Osteocyte (in vitro differentiated cells): ENCODE measurements at places on chromosomes 2 and 18. TPM values are rescaled to one million over a fixed set of nuclear protein-coding genes. Genes with fewer than 3 reads are reported as not detected.

The TFCP2L1 gene
- not detected in 2 replicates for total RNA-seq

The RMDN2 gene
- 8.4 and 8.8 TPM in 2 replicates for total RNA-seq

DNA sequence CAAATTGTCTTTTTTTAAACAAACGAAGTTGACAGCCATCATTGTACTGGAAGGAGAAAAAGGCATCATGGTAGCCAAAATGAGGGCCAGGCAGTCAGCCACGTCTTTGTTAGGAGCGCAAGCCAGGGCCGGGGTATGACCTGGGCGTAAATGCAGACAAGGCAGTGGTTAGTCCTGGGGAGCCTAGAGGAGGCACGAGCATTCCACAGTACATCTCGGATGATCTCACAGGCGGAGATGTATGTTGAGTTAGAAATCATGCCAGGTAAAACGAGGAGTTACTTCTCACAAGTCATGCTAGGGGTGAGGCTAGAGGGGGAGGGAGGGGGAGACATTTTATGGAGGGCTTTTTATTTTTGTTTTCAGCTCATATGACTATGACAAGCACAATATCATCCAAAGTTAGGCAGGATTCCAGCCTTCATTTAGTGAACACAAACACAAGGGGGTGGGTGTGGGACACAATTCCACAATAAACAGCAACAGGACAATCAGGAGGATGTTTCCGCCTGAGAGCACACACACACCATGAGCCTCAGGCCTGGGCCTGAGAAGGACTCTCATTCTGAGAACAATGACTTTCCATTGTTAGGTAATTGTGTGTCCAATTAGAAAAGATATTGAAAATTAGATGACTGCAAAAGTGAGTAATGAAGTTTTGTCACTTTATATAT lies 64.4 kb upstream of the PGAP1 start:
- no peak for DNase-seq

- no peak for DNase-seq
Measured at GRCh38 chr2:131520526-131520925, 7.2 kb upstream of the CCDC74A start.

- DNase-seq, result no peak
Measured at GRCh38 chr2:196206804-196207203, 35.4 kb upstream of the STK17B start.

The ARHGEF33 gene
- 0.48 and 0.65 TPM in 2 replicates for total RNA-seq

DNA sequence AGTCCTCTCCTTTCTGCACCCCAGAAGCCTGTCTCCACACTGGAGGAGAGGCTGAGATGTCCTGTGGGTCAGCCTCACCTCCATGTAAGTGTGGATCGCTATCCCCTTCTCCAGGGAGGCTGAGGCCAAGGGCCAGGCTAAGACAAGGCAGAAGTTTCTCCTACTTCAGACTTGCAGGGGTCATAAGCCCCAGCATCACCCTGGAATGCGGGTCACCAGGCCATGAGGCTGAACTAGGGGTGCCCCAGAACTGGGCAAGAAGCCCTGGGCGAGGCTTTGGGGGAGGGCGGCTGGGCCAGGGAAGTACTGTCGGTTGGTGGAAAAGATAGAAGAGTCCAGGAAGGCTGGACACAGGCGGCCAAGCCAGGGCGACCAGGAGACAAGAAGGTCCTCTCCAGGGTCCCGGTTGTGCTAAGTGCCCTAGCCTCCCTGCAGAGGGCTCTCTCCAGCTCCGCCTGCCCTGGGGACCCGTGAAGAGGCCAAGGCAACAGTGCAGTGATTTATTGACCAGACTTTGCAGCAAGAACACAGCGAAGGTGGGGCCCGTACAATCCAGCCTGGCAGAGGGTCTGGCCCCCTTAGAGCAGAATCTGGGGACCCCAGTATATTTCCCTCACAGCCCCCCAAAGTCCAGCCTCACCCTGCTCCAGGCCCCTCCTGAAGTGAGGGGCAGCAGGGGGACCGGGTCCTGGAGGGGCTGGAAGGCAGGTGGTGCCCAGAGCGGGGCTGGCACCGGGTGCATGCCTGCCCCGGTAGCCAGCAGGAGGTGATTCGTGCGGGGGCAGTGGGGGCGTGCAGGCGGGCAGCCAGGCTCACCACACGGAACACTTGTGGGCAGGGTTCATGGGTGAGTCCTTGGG lies 8.1 kb downstream of the ECEL1 start:
- DNase-seq, result no peak

- DNase-seq, result no peak
Measured at GRCh38 chr2:46198966-46199365, 98.2 kb upstream of the EPAS1 start.

DNA sequence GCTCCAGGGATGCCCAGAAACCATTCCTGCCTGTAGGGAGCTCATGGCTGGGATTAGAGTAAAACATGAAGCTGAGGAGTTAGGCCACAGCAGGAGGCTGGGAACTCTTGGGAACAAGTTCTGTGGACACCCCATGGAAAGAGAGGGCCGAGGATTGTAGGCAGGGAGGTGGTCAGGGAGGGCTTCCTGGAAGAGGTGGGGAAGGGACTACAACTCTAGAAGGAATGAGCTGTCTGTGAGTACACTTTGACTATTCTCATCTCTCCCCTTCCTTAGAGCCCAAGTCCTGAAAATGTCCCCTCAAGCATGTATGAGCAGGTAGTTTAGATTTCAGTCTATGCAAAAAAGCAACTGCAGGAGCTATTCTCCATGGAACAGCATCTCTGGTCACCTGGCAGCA lies 139.9 kb upstream of the GLI2 start:
- DNase-seq, result no peak

DNA sequence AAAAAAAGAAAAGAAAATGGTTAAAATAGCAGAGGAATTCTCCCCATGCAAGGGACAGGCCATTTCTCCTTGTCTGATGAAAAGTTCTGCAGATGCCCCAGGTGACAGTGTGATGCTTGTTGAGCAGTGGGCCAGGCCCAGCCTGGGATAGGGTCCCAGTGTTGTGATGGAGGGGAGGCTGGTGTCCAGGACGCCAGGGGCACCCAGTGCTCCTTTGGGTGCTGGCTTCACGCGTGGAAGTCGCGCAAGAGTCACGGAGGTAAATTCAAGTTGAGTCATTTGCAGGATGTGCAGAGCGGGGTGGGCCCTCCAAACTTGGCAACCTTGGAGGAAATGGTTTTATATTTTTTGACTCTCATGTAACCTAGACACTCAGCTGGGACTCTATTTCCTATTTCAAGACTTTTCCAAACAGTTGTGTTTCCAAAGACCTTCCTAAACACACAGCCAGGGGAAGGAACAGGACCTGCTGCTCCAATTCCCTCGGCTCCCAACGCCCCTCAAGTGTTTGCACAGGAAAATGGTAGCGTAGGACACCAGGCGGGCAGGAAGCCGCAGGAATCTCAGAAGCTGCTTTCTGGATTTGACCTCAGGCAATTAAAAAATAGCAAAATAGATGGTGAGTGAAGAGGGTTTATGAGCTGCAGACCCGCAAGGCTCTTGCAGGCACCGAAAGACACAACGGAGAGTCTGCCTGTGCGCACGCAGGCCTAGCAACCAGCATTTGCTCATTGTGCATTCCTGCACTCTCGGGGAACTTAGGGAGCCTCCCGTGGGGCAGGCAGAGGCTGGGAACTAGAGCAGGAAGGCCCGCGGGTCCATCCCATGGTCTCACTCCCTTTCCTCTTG lies 107.1 kb upstream of the ODC1 start:
- no peak for DNase-seq

GRCh38 chr18:48693625-48694262 lies 154.9 kb downstream of the CTIF start:
- DNase-seq, result no peak

DNA sequence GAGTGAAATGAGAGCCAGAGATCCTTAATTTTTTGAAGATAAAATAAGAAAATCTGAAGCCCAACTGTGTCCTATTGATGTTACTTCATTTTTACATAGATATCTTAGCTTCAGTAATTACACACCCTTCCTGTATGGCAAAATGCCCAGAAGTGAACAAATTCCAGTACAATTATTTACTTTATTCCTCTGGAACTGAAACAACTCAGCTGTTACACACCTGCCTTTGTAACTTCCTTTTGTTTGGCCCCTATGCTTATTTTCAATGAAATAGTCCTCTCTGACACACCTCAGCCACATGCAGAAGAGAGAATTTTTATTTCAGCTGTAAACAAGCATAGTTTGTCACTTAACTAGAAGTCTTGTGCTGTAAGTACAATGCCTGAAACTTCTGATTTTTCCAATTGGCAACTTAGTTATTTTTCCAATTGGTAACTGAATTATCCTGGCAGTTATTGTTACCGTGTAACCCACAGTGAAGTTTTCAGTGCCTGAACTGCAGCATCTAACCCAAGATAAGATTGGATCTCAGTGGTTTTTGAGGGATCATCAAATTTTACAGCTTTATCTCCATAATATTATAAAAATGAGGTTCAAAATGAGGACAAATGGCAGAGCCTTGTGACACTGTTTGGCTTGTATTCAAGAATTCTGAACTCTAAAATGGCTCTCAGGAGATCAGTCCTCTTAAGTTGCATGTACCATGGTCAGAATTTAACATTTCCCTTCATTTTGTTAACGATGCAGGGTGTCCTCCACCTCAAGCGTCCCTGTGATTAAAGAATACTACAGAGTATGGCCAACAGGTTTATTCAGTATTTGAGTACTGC lies 82.6 kb downstream of the PKP4 start:
- no peak for DNase-seq

DNA sequence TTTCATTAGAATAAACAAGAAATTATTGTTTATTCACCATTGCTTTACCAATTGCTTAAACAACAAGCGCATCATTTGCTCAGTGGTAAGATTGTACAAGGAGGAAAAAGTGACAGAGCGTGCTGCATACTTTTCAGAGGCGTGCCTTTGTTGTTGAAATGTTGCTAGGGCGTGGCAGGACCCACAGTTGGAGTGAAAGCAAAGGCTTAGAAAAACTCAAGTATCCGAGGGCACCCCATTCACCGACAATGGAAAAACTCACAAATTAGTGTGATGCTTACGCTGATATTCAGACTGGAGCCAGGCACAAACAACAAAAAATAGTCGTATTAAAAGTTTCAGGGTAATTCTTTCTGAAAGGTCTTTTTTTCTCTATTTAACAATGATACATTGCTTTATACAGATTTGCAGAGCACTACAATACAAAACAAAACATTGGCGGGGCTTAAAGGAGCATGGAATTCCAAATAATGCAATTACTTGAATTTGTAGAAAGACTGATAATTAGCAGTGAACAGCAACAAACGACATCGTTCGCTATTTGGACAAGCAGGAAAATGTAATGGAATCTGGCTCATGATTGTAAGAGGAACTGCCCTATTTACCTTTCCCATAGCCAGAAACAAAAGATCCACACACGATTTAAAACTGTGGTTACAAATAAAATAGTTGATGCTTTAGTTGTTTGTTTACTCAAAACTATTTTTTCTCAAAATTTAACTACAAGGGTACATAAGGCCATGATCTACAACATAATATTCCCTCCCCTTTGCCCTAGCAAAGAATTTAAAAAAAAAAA lies 37.8 kb upstream of the RTTN start:
- no peak for DNase-seq

DNA sequence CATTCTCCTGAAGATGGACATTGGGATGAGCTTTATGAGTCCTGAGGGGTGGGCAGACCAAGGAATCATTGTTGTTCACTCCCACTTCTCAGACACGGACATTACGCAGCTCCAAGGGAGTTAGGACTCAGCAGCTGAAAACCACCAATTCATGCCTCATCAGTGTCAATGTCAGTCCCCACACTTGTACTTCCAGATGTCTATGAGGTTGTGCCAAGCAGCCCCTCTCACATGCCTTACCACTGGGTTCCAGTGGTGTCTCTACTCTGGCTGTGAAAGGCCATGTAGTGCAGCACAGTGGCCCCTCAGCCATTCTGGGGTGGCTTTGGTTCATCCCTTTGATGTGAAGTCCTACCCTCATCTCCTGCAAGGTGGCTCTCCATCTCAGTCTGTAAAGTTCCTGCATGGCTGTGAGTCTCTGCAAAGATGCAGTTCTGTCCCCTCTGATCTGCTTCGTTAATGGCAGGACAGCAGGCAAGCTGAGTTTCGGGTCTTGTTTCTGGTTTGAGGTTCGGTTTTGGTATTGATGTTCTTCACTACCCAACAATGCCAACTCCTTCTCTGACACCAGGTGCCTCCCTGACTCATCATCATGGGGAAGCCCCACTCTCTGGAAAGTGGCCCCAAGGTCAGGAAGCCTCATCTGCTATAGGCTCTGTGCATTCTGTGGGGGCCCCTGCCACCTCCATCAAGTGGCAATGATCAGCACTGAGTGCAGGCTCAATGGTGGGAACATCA lies 14.0 kb upstream of the COL6A3 start:
- no peak for DNase-seq

DNA sequence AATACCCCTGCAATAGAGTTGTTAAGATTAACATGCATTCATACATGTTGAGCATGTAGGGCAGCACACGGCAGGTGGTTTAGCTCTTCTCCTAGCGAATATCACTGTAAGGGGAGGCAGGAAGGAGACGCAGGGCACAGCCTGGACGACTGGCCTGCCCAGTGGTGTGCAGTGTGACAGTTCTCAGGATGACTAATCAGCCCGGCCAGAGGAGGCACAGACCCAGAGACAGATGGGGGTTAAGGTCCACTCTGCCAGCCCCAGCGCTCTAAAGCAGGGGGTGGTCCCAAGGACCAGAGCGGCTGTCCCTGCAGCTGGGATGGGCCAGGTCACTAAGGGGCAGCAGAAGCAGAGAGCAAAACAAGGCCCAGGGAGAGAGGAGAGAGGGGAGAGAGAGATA lies 63.7 kb downstream of the RNF152 start:
- DNase-seq, result no peak

DNA sequence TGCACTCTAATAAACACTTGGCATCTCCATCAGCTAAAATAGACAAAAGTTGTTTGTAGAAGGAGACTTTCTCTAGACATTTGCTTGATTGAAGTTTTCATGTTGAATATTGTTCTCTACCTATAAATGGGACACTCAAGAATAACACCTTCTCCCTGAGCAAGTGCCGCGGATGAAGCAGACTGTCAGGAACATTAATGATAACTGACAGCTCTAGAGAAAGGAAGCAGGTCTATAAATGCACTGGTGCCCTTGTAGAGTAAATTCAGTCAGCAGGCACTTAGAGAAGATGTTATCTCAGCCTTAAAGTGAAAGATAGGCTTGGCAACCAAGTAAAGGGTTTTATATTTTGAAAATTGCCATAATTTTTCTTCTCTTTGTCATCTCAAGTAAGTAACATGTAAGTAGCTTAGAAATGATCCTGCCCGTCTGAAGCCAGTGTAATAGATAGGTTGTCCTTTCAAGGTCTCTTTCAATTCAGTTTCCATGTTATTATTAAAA lies 224.6 kb downstream of the ARL6IP6 start:
- no peak for DNase-seq

The PTPRM gene
- total RNA-seq, result 105 and 117 TPM in 2 replicates

The CFAP53 gene
- 0.39 and 0.78 TPM in 2 replicates for total RNA-seq

DNA sequence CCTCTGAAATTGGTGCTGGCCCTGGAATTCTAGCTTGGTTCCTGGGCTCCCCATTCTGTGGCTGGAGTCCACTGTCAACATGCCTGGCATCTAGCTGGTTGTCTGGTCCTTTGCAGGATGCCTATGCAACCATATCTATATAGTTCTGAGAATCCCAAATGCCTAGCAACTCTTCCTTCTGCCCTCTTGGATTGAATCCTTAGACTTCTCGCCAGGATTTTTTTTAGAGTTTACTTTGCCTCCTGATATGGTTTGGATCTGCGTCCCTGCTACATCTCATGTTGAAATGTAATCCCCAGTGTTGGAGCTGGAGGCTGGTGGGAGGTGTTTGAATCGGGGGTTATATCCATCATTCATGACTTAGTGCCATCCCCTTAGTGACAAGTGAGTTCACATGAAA lies 65.0 kb upstream of the LYPD1 start:
- DNase-seq, result no peak
